ENCODE measurements at places on chromosomes 12 and 14.

GRCh38 chr14:21023174-21023573 lies 1.7 kb downstream of the NDRG2 start:
- no peak for DNase-seq

- no peak for DNase-seq
Observed at GRCh38 chr12:94458877-94459727, 565 bp downstream of the CEP83 start.

DNA sequence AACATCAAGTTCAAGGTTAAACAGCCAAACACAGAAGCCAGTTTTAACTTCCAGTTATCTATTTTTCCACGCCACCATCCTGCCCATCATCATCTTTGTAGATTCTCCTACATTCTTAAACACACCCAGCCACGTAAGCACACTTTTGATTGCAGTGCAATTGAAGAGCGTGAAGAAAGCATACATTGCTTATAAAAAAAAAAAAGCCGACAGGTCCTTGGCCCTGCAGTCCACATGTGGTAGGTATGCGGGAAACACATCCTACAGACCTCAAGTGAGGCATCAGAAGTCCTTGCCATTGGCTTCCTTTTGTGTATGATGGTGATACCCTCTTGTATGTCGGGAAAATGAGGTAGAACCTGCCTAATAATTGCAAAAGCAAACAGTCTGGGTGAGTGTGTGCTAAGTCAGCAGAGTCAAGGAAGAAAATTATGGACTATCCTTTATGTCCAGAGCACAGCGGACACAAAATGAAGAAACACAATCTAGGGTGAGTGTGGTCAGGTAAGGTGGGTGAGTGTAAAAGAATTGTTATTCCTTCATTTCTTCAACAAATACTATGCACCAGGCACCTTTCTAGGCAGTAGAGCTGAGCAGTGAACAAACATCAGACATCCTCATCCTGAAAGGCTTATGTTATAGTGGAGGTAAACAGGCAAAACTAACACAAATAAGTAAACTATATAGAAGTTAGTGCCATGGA lies 51.5 kb downstream of the EID3 start:
- DNase-seq = no peak

GRCh38 chr12:57877876-57878275 lies 31.3 kb upstream of the CTDSP2 start:
- no peak for DNase-seq

DNA sequence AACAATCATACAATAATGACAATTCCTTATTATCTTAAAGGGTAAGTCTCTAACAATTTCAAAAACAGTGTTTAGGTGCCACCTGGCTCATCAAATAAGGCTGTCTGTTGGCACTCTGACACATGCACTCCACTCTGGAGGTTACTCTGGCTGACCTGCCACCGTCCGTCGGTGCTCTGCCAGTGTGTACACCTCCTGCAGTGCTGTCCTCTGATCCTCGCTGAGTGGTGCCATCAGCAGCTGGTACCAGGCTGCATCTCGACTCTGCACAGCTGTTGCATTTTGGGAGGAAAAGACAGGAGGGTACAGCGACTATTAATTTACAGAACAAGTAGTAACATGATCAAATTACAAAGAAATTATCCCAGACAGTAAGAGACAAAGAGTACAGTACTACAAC lies 63.9 kb downstream of the IPO8 start:
- DNase-seq = no peak

DNA sequence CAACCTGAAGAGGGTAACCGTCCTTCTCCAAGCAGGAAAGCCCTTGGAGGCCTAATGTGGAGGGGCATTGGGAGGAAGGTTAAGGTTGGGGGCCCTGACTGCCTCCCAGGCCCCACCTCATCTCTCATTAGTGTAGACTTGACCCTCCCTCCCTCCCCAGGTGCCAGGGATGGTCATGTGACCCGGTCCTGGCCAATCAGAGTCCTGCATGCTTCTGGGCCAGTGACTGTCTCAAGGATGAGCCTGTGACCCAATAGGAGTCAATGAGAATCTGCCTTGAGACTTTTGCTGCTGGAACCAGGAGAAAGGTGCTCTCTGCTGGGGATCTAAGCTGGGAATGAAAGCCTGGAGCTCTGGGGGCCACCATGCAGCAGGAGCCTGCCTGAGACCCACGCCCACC lies 70.8 kb downstream of the NCOR2 start:
- peak; percentile 46 for DNase-seq

GRCh38 chr12:26122681-26123481 lies 2.0 kb downstream of the BHLHE41 start:
- DNase-seq = peak; percentile 53

DNA sequence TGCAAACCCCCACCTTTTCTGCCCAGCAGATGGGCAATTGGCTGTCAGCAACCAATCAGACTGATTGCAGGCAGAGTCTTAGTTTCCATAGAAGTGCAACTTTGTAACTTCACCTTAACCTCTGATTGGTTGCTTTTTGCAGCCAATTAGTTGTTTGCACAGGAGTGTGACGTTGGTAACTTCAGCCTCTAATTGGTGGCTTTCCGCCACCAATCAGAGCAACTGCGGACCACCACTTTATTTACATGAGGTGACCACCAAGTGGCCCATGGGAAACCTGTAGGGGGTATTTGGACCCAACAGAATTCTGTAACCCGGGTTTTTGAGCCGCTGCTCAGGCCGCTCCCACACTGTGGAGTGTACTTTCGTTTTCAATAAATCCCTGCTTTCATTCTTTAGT lies 32.3 kb downstream of the CDKN1B start:
- no peak for DNase-seq

Data from activated CD4-positive, alpha-beta memory T cell treated with anti-CD3 and anti-CD28 coated beads for 36 hours (primary cell).